ENCODE measurements at places on chromosomes 3 and 15.

DNA sequence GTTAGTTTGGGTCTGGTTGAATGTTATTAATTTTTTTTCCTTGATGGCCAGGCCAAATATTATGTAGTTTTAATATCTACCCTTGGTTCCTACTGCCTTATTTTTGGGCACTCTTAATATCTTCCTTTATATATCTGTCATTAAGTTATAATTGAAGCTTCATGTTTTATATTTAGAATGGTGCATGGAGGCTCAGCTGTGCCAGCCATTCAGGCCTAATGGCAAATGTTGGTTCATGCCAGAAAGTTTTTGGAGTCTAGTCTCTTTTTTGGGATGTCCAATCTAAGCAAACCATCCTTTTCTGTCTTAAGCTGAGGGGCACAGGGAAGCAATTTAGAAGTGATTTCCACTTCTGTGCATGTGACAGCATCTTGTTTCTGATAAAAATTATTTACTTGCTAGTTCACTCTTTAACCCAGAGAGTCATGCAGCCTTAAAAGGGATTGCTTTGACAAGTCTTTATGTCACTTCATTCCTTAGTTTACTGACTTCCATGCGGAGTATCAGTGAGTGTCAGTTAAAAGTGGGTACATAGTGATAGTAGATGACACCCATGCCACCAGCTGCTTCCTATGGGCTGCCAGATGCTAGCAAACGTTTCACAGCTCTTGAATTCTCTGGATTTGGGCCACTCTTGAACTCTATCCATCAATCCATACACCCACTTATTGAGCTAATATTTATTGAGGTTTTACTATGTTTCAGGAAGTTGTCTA lies 33.0 kb downstream of the MITF start:
- no peak for DNase-seq

GRCh38 chr3:134978658-134979057 lies 183.6 kb downstream of the EPHB1 start:
- no peak for DNase-seq

DNA sequence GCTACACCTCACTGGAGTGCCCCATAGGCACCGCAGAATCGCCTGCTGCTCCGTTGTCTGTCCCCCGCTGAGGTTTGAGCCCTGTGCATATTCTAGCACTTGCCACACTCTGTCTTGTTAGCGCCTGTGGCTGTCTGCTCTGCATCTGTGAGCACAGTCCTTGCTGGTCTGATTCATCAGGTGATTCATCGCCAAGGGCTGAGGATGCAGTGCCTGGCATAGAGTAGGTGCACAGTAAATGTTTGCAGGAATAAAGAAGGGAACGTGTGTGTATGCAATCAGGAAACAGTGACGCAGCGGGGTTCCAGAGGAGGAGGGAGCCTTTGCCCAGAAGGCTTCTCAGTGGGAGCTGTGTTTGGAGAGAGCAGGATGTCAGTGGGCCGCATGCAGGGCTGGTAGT lies 124.0 kb upstream of the PLXNA1 start:
- DNase-seq: no peak

DNA sequence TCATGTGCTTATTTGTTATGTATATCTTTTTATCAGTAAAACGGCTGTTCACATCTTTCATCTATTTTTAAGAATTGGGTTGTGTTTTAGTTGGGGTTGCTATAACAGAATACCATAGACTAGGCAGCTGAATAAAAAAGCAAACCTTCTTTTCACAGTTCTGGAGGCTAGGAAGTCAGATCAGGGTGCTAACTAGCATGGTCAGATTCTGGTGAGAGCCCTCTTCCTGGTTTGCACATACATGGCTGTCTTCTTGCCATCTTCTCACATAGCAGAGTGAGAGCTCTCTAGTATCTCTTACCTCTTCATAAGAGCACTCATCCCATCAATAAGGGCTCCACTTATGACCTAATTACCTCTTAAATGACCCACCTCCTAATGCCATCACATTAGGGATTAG lies 33.8 kb downstream of the NMD3 start:
- no peak for DNase-seq

DNA sequence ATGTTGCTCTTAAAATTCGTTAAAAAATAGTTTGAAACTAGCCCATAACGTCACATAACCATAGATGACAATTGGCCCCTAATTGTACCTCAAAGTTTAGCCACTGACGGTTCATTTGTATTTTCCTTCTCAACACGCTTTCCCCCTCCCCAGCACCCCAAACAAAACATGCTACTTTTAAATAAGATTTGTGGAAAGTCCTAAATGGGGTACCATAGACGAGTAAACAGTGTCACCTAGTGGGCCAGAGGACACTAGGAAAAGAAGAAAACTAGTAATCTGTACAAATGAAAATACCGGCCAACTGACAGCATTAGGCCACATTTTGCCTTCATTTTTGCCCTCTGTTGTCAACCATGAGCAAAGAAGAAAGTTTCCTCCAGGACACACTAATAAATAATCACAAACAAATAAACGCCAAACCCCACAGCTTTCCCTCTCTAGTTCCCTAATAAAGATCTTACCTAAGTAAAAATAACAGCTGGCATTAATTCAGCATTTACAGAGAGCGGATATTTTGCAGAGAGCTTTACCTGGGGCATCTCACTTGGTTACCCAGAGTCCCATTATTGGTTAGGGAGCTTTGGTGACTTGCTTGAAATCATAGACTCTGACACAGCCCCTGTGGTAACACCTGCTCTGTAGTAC lies 175.1 kb upstream of the ATP11B start:
- no peak for DNase-seq

DNA sequence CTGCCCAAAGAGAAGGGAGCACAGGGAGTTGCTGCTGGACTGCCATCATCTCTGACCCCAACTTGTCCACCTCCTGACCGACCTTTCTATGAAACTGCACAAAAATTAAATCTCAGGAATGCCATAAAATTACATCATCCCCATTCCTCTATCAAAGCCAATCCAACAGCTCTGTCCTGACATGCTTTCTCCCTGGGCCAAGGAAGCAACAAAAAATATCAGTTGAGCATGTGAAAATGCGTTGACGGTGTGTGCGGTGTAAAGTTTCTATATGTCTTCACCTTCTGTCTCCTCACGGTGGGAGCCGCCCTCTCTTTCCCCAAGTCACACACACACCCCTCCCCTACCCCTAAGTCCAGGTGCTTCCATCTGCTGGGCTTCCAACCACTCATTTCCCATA lies 3.6 kb upstream of the ZNF774 start:
- DNase-seq: no peak

- no peak for DNase-seq
Measured at GRCh38 chr3:18635215-18635614, 210.1 kb upstream of the SATB1 start.

DNA sequence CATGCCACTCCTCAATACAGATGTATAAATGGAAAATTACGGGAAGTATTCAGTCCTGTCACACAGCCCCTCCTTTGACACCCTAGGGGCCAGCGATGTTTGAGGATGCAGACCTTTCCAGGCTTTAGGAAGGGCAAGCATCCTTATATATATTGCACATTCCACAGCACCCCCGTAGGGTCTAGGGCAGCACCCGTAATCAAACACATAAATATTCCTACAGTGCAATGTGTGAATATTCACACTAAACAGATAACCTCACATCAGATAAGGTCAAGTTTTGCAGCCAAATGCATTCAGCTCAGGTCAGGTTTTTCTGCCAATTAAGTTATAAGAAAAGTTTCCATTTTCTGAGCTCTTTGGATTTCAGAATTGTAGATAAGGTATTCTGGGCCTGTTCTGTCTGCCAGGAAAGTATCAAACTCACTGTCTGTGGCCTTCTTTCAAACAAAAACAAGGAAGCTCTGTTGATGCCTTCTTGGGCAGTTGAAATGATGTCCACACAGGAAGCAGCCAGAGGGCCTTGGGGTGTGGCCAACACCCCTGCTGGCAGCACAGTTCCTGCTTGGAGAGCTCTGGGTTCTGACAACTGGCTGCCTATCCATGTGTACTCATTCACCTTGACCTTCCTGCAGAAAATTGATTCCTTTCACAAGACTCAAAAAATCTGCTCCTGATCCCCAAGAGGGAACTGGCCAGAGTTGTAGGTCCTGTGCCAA lies 427.0 kb downstream of the NTRK3 start:
- no peak for DNase-seq

All from thoracic aorta (tissue), 2 donors.